ENCODE measurements at places on chromosomes 7 and 10.

DNA sequence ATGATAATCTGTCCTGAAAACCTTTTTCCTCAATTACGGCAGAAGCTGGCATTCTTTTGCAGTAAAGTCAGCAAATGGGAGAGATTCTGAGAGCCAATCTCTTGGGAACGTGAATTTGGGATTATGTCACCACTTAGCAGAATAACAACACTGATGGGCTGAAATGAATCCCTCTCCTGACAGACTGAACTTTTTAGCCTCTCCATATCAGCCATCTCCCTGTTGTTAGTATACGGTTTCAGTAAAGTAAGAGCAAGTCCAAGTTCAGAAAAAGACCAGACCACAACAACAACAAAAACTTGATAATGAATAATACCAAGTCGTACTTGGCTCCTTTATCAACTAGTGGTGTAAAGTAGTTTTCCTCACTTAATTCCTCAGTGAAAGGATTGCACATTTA lies 1048.8 kb downstream of the GATA3 start:
- no peak for DNase-seq

GRCh38 chr7:91180746-91181145 lies 83.5 kb upstream of the FZD1 start:
- DNase-seq = no peak

DNA sequence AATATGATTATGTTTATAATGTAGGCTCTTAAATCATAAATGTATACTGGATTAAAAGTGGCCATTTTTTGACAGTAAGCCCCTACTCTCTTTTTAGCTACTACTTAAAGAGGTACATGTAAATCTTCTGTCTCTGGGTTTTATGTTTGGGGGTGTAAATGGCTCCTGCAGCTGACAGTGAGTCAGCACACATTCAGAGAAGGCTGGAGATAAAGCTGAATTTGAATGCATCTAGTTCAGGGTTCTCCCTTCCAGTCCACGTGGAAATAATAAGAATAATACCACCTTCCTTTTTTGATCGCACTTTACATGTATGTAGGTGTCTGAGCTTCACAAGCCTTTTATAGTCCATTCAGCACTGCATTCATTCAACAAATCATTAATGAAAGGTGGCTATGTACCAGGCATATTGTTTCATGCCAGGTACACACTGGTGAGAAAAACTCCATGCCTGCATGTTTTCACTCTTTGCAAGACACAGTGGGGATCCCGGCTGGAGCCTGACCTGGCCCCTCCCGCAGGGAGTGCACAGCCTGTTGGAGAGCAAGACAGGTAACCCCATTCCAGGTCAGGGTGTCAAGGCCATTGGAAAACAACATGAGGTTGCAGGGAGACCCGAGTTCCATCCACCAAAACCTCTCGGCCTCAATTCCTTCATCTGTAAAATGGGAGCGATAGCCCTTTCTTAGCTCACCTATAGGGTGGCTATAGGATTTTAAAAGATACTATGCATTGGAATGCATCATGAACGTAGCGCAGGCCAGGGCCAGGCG lies 107.5 kb upstream of the ANLN start:
- no peak for DNase-seq

DNA sequence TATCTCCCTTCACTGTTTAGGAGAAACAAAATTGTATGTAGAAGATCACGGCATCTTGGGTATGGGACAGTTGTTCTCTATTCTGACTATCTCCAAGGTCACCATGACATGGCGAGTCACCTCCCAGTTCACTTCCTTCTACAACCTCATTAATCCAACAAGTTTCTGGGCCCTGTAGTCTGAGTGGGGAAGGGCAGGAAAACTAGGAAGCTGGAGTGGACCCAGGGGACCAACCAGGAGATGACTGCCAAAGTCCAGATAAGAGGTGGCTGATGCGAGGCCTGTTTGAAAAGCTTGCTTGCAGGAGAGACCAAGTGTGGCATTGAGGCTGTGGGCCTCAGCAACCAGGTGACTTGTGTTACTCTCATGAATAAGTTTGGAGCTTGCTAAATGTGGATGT lies 584.9 kb downstream of the TNS3 start:
- DNase-seq = no peak

DNA sequence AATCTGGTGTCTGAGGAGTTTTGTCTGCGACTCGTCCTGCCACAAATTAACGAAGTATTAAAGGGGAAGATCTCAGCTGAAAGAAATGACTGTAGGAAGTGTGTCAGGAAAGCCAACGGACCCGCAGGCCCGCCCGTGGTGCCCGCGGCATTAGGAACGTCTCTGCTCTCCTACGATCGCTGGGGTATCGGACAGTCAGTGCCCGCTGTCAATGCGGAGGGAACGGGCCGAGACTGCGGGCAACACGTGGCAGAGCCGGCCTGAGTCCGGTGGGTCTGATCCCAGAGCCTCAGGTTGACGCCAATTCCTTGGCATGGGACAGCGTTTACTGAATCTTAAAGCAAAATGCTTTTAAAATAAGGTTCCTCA lies 128.7 kb downstream of the KBTBD2 start:
- peak; percentile 60 for DNase-seq

DNA sequence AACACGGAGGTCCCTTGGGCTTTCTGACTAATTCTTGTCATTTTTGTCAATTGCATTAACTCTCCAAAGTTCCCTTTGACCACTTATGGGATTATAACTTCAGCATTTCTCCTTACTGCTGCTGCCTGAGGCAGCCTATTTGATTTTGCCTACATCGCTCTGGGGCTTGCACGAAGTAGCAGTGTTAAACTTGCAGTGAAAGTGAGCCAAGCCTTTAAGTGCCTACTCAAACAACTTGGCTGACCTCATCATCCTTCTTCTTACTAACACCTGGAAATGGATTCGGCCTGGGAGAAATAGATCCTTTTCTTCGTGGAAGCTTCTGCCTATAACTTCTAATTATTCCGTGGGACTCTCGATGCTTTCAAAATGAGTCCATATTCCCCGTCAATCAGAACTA lies 76.6 kb downstream of the DGKB start:
- no peak for DNase-seq

DNA sequence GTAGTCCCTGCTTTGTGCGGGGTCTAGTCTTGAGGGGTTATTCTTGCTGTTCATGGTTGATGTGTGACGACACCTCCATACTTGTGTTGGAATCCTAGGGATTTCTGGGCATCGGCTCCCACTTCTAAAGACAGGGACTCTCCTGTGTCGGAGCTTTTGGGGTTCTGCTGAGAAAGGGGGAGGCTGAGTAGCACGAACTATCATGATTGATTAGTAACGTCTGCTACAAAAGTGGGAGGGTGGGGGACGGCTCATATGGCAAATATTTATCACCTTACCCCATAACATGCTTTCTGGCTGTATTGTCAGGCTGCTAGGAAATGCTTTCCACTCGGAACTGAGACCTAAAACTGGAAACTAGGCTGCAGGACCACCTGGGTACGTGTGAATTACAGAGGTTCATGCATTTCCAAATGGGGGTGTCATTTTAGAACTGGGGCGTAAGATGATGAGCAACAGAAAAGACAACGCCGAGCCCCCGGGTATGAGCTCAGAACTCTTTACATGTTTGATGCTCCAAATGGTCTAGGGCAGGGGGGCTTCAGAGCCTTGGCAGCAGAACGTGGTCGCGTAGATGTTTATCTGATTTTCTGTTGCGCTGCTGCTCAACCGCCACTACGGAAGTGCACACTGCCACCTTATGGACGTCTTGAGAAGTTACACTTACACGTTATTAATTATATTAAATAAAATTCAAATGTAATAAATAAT lies 15.1 kb upstream of the NME8 start:
- DNase-seq = peak; percentile 24

- no peak for DNase-seq
Measured at GRCh38 chr7:78002021-78002420, 203.4 kb downstream of the PHTF2 start.

GRCh38 chr10:71367271-71367670 lies 29.4 kb upstream of the CDH23 start:
- no peak for DNase-seq

- DNase-seq = no peak
Measured at GRCh38 chr7:76296743-76297740, 5.4 kb upstream of the HSPB1 start.

- no peak for DNase-seq
Measured at GRCh38 chr7:121945480-121946236, 72.7 kb downstream of the PTPRZ1 start.

DNA sequence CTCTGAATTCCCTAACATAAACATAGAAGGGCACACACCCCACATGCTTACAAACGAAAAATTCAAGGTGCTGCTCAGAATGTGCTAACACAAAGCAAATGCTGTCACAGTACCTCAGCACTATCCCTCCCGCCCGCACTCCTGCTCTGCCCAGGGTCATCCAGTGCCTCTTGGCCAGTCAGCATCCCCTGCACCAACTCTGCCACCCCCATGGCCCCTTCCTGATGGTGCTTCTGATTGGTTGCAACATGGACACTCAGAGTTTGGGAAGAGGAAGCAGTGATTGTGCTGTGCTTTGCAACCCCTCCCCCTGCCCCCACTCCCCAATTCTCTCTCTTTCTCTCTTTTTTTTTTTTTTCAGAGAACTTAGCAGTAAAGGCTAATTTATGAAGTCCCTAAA lies 13.8 kb upstream of the LEP start:
- DNase-seq = no peak
